ENCODE measurements at places on chromosomes 3 and 15.

DNA sequence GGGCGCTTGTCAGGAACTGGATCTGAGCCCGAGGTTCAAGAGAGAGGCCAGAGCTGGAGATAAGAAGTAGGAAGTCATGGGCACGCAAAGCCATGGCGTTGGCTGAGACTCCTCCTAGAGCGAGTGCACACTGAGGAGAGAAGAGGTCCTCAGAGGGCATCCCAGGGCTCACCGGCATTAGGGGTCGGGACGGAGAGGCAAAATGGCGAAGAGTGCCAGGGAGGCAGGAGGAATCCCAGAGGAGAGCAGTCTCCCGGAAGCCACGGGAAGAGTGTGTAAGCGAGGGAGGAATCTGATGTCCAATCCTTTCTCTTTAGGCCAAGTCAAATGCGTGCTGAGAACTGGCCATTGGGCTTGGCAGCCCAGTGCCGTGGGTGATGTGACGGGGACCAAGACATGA is 24.0 kb downstream of the EFCC1 start:
- no peak for DNase-seq

GRCh38 chr3:74173090-74173489 is 441.4 kb downstream of the CNTN3 start:
- DNase-seq: no peak

DNA sequence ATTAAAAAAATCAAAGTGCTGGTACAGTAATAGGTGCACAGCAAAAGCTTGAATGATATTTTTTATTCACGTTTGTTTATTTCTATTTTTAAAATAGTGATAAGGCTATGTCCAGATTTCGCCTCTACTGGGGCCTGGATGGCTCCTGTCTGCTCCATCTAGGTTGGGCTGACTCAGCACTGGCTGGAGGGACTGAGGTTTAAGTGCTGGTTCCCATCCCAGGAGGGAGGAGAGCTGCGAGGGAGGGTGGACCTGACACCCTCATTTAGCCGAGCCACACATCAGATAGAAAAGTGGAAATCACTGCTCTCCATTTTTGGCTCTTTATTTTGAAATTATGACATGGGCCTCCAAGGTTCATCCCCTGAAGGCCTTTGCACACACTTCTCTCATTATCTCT is 95.4 kb upstream of the AGBL1 start:
- DNase-seq: no peak

DNA sequence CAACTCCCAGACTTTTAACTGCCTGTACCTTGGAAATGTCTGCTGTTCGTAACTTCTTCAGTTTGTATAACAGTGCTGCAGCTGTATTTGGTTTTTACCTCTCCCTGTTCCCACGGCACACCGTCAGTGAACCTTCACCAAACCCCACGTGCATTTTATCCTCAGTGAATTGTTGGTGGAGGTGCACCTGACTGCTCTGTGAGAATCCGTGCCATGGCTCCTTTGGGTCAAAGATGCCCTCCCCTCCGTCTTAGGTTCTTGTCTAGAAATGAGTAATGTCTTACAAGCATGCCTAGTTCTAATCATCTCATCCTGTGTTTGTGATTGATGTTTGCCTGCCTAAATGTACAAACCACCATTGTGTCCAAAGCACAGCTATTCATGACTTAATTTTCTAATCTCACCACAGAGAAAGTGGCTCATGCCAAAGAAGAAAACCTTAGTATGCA is 28.2 kb downstream of the TPM1 start:
- peak; percentile 80 for DNase-seq

DNA sequence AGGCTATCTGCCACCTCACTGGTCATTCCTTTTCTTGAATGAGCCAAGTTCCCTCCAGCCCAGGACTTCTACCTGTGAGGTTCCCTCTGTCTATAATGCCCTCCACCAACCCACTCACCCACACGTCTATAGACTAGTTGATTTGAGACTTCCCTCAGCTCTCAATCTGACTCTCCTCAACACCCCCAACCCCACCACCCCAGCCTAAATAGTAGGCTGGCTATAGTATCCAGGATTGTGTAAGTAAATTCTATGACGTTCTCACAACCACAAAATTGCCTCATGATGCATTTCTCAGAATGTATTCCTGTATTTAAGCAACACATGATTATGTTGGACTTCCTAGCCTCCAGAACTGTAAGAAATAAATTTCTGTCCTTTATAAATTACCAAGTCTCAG is 2.2 kb downstream of the PLSCR1 start:
- DNase-seq: peak; percentile 78

DNA sequence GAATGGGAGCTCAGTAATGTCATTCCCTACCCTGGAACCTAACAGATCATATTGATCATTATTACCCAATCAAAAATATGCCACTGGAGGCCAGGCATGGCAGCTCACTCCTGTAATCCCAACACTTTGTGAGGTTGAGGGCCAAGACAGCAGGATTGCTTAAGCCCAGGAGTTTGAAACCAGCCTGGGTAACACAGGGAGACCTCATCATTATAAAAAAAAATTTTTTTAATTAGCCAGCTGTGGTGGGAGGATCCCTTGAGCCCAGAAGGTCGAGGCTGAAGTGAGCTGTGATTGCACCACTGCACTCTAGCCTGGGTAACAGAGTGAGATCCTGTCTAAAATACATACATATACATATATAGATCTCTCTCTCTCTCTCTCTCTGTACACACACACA is 10.2 kb downstream of the IGDCC4 start:
- no peak for DNase-seq

- DNase-seq: no peak
Observed at GRCh38 chr3:13102386-13103345, 29.4 kb upstream of the IQSEC1 start.

- DNase-seq: no peak
Observed at GRCh38 chr15:85810075-85810474, 15.3 kb upstream of the KLHL25 start.

- no peak for DNase-seq
Observed at GRCh38 chr3:127321371-127321770, 33.5 kb upstream of the PRR20G start.

DNA sequence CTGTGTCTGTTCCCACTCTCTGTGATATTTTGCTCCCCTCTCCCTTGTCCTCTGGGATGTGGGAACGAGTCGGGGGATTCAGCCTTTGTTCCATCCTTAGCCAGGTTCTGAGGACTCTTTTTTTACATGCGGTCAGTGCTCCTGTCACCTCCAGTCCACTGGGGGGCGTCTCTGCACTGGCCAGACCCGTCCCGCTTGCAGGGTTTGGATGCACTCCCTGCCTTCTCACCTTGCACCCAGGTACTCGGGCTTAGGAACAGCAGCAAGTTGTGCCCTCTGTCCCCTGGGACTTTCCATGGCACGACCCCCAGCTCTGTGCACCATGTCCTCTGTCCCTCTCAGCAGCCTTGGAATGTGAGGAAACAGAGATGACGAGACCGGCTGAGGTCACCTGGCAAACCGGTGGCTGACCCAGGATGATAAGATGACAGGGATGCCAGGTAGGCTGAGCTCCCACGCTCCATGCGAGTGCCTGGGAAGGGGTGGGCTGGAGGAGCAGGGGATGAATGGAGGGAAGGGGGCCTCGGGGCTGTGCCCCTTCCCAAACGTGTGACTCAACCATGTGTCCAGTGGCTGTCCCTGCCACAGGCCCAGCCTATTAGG is 27.3 kb upstream of the FGD5 start:
- peak; percentile 36 for DNase-seq

DNA sequence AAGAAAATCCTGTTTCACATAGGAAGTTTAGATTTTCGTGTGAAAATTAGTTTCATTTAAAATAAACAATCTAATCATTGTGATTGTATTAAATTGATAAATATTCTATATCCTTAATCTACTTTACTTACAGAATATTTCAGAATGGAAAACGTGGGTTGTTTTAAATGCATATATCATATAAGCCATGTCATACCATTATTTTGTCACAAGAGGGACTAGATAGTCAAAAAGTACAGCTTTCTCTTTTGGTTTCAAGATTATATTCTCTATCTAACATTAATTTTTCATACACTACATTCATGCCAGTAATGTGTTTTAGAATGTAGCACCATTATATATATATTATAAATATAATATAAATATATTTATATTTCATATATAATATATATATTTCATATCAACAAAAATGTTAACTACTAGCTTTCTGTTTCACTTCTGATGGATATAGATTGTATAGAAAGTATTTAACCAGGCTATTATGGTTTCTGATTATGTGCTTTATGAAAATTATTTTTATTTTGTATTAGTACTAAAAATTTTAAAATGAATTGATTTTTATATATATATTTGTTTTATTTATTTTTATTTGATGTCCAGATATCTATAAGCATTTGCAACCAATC is 45.3 kb downstream of the OSTN start:
- DNase-seq: peak; percentile 56

GRCh38 chr3:77513542-77513941 is 473.6 kb downstream of the ROBO2 start:
- no peak for DNase-seq

- DNase-seq: no peak
Observed at GRCh38 chr3:65964838-65965237, 73.9 kb downstream of the MAGI1 start.

GRCh38 chr3:172203522-172204258 is 164.3 kb downstream of the FNDC3B start:
- DNase-seq: peak; percentile 54

GRCh38 chr3:186261638-186262037 is 100.4 kb downstream of the DGKG start:
- no peak for DNase-seq

DNA sequence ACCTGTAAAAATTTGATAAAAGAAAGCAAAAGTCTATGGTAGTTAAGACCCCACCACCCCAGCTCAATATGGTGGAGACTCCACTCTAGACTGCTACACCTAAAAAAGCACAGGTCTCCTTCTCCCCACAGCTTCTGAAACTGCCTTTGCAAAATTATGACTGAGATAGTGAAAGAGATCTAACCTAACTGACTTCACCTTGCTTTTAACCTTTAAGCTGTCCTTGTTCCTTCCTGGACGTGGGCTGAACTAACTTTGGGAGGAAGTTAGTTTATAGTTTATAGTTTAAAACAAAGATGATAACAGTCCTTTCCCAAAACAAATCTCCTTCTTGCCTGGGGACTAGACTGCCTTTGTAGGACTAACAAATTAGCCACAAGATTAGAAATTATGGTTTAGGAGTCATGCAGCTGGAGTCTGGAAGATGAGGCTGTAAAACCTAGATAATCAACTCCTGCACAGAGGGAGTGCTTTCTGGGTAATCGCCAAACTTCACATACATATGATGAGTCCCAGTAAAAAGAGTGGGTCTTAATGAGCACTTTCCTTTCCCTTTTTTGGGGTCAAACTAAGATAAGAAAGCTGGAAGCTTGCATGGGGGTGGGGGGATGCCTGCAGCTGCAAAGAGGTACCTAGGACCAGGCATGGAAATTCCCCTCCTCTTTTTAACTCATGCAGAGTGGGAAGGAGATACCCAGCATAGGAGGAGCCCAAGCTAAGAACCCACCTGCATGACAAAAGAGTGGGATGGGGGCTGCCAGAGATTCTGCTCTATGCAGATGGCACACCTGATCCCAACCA is 17.5 kb downstream of the CCR8 start:
- DNase-seq: no peak

- DNase-seq: no peak
Observed at GRCh38 chr3:119653876-119654275, 6.5 kb downstream of the POPDC2 start.

- peak; percentile 91 for DNase-seq
Observed at GRCh38 chr3:187281191-187281714, 10.3 kb downstream of the MASP1 start.

DNA sequence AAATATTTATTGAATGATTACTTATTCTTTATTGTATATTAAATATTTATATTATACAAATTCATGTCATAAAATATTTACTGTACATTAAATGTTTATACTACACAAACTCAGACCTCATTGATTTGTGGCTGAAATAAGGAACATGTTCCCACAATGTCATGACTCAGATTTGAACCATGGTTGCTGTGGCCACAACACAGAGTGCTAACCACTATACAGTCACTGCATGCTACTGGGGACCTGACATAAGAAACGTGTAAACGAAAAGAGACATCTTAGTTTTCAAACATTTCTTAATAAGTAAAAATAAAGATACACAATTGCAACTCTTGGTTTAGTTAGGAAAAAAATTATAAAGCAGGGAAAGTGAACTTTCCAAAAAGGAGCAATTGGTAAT is 99.1 kb upstream of the AGTR1 start:
- DNase-seq: no peak

- DNase-seq: no peak
Observed at GRCh38 chr3:14280326-14280725, 101.7 kb downstream of the LSM3 start.

DNA sequence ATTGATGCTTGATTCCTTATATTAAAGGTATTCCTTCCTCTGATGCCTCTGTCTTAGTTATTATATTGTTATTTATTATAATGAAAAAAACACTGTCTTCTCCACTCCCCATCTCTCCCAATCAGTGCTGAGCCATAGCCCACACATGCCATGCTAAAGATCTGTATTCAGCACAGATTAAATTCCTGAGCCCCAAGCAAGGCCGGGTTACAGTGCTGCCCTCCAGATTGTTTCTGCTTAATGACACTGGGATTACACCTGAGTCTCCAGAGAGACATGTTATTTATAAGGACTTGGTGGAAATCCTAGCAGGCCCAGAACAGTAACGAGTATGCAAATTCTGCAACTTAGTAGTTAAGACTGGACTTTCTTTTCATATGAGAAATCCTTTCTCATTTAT is 305.9 kb upstream of the UMPS start:
- no peak for DNase-seq

Measured in fibroblast of the aortic adventitia (primary cell).